Stimulated activated CD4-positive, alpha-beta T cell treated with anti-CD3 and anti-CD28 coated beads, Interleukin-1b, Interleukin-23, amount 100 ng/mL, for 1 hour (primary cell): ENCODE measurements at places on chromosomes 6 and 20.

- DNase-seq: no peak
Measured at GRCh38 chr6:35360349-35361138, 18.2 kb downstream of the PPARD start.

- DNase-seq: no peak
Measured at GRCh38 chr6:75217193-75217592, 11.3 kb upstream of the COL12A1 start.

DNA sequence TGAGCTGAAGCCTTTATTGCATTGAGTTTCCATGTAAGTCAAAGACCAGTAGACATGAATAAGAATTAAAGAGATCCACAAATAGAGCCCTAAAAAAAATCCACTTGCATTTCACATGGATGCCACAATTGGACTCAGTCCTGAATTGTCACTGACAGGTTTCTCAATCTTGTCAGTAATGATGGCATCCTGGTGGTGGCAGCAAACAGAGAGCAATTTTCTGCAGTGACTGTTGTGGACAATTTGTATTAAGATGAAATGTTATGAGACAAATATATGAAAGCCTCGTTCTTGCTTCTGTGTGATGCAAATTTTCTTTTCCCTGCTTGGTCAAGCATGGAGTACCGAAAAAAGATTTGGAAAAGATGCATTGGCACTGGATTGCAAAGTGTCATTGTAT is 278.9 kb downstream of the SAMD5 start:
- DNase-seq: no peak

GRCh38 chr6:146700078-146700686 is 101.4 kb downstream of the ADGB start:
- no peak for DNase-seq

DNA sequence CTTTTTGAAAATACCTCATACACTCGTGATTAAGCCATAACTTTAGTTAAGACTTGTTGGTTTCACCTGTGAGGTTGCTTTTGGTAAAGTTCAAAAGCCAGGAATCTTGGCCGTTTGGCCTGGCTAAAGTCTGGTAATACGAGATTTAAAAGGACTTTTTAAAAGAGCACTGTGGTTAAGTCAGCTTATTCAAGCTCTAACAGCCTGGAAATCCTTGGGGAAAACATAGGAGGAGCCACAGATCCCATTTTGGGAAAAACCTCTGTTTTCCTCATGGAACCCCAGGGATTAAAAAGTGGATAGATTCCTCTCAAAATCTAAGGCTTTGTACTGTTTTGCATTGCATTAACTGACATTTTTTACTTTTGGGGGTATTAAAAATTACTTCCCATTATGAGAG is 13.7 kb upstream of the SLC22A16 start:
- DNase-seq: no peak

DNA sequence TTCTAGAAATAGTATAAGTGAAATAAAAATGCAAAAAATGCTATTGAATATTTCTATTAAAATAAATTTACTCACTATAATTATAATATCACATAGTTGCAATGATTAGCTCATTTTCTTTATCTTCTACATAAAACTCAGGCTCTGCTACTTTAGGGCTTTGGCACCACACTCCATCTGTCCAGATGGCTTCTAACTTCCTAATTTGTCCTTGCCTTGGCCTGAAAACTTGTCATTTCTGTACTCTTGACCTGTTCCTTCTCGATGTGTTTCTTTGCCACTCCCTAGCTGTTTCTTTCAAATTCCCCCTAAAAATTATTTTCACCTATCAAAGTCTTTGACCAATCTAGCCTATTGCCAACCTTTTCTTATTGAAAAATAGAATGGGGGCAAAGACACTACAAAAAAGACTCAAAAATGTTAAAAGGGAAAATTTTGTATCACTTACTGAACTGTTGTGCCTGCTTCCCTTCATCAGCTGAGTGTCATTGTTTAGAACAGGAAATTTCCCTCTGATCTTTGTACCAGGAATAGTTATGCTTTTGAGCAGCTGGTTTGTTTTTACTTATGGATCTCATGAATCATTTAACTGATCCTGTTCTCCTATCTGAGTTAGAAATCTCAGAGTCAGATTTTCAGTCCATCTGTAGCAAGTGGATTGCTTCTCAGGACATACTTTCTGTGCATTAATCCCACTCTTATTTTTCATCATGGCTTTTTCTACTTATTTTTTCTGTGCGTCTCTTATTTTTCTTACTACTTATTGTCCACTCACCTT is 279.2 kb upstream of the CNR1 start:
- no peak for DNase-seq

DNA sequence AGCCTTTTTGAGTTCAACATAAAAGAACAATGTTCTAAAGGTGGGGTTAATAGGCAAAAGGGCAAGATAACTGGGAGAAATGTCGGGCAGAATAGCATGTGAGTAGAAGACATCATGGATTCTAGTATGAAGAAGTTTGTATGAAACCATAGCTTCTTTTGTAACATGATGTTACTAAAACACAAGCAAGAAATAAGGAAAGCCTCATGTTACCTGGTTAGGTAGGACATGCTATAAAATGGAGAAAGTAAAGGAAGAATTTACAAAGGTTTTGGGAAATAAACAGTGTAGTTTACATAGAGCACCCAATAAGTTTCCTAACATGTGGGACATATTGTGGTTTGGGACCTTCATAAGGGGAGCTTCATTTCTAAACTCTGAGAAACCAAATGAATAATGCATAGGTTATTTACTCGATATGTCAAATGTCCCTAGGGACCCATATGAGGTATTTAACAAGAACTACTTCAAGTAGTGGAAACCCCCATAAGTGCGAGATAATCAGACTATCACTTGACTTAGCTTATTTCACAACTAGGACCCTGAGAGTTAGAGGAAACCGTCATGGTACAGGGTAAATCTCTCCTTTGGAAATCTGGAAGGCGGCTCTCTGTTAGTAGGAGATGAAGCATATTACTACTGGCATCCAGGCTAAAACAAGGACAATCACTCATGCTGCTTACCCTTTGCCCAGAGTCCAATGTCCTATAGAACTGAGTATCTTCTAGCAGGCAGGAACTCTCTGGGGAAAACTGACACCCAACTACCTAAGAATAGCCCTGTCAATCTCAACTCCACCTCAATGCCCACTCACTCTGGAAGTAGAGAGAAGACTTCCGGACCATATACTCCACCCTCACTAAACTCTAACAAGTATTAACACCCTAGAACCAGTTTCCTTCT is 57.5 kb downstream of the ILRUN start:
- DNase-seq: no peak

- no peak for DNase-seq
Measured at GRCh38 chr20:44208770-44209169, 1.8 kb downstream of the OSER1 start.

DNA sequence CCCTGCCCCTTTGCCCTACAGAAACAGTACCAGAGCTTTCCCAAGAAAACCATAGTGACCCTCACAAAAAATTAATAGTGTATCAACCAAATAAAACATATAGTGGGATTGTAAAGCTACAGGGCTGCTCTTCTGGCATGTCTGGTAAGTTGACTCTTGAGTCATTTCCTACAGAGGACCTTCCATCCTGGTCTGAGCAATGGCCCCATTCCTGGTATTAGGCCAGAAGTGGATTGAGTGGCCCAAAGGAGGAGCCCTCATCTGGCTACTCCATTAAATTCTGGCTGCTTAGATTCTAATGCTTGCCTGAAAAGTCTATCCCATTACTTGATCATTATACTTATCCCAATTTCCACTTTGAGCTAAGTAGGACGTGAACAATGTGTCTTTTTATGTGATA is 150.9 kb upstream of the HMGN3 start:
- DNase-seq: no peak

- no peak for DNase-seq
Measured at GRCh38 chr6:106939208-106939607, 35.3 kb downstream of the CD24 start.

DNA sequence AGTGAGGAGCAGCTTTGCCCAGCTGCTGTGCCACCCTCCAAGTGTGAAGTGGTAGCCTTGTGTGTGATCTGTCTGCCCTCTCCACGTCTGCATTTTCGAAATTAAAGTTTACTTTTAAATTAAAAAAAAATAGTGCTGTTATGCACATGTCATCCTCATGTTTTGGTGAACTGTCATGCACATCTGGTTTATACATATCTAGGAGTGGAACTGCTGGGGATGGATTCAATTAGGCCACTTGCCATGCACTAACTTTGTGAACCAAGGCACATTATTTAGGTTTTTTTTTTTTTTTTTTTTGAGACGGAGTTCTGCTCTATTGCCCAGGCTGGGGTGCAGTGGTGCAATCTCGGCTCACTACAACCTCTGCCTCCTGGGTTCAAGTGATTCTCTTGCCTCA is 3.6 kb downstream of the GTSF1L start:
- DNase-seq: no peak

DNA sequence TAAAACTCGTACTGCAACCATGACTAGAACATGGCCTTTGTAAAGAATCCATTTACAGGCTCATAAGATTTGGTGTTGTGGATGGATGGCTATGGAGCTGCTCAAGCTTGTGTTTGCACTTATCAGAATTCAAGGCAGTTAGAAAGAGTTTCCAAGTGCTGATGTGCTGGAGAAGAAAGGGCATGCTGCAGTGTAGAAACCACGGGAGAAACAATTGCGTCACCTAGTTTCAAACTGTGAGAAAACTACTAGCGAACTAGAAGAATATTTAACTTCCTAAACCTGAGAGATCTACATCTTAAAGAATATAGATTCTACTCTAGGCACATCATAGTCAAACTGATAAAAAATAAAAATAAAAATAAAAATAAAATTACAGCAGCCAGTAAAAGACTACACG is 116.2 kb downstream of the SGK1 start:
- no peak for DNase-seq

- DNase-seq: no peak
Measured at GRCh38 chr6:28343898-28344677, 5.7 kb upstream of the ZKSCAN3 start.

DNA sequence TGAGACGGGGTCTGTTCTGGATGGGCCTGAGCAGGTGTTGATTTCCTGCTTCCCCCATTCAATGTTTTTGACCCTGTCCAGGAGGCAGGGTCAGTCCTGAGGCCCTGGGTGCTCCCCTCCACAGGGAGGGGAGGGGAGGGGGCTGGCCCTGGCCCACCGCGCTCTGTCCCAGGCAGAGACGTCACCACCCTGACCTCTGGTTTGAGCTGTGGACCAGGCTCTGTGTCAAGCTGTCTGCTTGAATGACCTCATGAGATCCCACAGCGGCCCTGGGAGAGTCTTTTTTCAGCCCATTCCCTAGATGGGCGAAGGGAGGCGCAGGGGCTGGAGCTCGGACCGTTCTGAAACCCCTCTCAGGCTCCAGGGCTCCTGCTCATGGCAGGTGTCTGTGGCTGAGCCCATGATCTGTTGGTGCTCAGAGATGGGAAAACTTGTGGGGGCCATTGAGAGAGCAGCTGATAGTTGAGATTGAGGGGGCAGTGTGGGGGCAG is 8.9 kb upstream of the LKAAEAR1 start:
- DNase-seq: no peak

DNA sequence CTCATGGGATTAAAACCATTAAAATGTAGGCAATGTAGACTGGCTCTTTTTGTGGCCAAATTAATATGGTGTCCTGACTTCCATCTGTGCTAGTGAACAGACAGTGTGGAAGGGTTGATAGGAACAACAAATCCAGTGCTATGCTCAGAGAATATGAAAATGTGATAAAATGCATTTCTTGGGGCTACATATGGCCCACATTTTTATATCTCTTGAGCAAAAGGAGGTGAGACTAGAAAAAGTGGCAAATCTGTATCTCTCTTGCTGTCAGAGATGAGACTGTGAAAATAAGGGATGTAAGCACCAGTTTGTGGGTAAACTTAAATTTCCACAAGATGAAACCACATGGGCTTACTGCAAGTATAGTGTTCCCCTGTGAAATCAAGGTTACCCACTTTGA is 162.1 kb downstream of the PHF3 start:
- no peak for DNase-seq

- DNase-seq: no peak
Measured at GRCh38 chr6:151870375-151870774, 62.9 kb downstream of the ESR1 start.

- no peak for DNase-seq
Measured at GRCh38 chr20:25146976-25147375, 48.5 kb upstream of the ENTPD6 start.

DNA sequence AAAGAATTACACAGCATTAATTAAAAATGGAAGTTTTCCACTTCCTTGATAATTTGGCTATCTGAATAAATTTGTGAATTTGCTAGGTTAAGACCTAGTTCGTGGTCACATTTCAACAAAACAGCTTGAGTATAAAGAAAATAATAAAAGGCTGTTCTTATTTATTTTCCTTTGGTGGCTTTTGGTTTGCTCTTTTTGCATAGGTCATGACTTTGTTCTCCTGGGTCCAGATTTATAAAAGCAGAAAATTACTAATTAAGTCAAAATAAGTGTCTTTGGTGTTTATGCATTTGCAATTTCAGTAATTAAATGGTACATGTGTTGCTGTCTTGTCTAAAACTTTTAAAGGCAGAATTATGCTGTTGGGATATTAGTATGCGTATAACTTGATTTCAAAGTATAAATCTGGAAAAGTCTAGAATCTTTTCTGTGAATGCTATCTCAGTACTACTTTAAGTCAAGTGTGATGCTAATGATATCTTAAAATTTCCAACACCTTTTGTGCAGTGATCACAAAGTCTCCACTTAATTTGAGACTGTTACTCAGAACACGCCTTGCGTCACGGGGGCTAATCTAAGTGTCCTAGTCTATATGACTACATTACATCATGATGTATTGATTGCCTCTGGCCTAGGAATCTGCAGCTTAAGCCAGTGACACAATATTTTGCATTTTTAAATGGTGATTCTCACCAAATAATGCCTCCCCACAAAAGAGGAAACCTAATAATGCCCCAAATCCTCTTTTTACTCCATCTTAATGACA is 41.0 kb downstream of the GNAS start:
- DNase-seq: no peak

- DNase-seq: no peak
Measured at GRCh38 chr6:132726608-132726975, 12.7 kb upstream of the VNN1 start.

- no peak for DNase-seq
Measured at GRCh38 chr6:117531346-117531745, 48.9 kb downstream of the DCBLD1 start.

DNA sequence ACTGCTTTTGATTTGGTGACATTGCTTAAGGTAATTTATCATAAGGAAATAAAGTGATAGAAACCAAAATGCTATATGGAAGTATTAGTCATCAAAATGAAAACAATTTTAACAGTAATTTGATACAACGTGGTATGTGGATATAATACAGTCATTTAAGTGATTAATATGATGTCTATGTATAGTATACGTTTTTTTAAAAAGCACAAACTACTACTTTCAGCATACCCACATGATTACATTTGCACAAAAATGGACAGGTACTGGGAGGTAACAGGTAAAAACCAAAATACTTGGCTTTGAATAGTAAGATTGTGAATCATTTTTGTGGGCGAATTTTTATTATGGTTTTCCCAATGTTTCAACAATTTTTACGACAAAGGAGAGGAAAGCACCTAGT is 97.6 kb downstream of the OGFRL1 start:
- DNase-seq: no peak

DNA sequence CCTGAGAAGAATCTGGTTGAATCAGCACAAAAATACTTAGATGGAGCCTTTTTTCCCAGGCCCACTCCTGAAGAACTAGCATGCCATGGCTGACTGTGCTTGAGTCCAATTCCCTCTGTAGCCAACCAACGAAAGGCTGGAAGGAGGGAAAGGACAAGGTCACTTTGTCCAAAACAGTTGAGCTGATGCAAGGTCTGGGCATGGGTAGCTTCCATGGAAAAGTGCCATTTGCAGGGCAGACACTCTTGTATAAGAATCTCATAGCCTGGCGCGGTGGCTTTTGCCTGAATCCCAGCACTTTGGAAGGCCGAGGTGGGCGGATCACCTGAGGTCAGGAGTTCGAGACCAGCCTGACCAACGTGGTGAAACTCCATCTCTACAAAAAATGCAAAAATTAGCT is 125.0 kb upstream of the LGSN start:
- no peak for DNase-seq
